HFFc6 (cell line): ENCODE measurements at places on chromosomes 16 and 17. TPM values are rescaled to one million over a fixed set of nuclear protein-coding genes. Genes with fewer than 3 reads are reported as not detected.

GRCh38 chr17:40111221-40112128 lies 10.3 kb upstream of the MSL1 start:
- DNase-seq, result peak; percentile 82
- H3K27me3 ChIP-seq, result peaks cover 3% of the 10 kb centered on the region
- H3K36me3 ChIP-seq, result no peaks in the 10 kb centered on the region
- H3K27ac ChIP-seq, result peak overlapping the region; percentile 99
- H3K4me3 ChIP-seq, result peak overlapping the region; percentile 86
- H3K4me1 ChIP-seq, result peaks cover 95% of the 10 kb centered on the region

DNA sequence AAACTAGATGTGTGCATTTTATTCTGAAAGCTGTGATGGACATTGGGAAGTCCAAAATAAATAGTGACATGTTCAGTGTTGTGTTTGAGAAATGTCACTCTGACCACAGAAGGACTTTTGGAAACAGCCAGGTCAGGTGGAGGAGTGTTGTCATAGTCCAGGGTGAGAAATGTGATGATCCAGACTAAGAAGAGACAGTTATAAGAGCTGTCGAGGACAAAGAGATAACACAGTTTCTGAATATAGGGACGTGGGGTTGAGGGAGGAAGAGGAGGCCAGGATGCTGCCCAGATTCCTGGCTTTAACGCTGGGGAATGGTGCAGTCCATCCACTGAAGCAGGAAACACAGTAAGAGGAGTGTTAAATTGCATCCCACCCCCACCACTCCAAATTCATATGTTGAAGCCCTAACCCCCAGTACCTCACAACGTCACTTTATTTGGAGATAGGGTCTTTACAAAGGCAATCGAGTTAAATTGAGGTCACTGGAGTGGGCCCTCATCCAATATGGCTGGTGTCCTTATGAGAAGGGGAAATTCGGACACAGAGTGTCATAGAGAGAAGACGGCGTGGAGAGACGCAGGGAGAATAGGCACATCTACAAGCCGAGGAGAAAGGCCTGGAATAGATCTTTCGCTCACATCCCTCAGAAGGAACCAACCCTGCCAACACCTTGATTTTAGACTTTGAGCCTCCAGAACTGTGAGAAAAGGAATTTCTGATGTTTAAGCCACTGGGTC lies 71.3 kb downstream of the VAT1L start:
- no peaks in the 10 kb centered on the region for H3K36me3 ChIP-seq
- no peak overlapping the region for H3K27ac ChIP-seq
- no peak overlapping the region for H3K4me3 ChIP-seq
- H3K4me1 ChIP-seq, result no peaks in the 10 kb centered on the region
- no peak for DNase-seq
- H3K27me3 ChIP-seq, result peaks cover 3% of the 10 kb centered on the region; the same call in 1 of the 2 replicates

GRCh38 chr17:82780195-82780594 lies 28.3 kb downstream of the TBCD start:
- H3K4me3 ChIP-seq, result no peak overlapping the region
- H3K27me3 ChIP-seq, result no peaks in the 10 kb centered on the region; the same call in 1 of the 2 replicates
- peaks cover 6% of the 10 kb centered on the region; the same call in 1 of the 2 replicates for H3K4me1 ChIP-seq
- peaks cover 5% of the 10 kb centered on the region; the same call in 1 of the 2 replicates for H3K36me3 ChIP-seq
- H3K27ac ChIP-seq, result peak overlapping the region; percentile 46; the same call in 1 of the 2 replicates

KRTAP2-1 gene
- total RNA-seq, result not detected in 2 replicates

FUS gene
- 301 to 423 TPM (median 395 TPM) in 3 replicates for total RNA-seq
